ENCODE measurements at places on chromosomes 4 and X.

GRCh38 chr4:85180533-85180932 is 214.0 kb upstream of the WDFY3 start:
- no peak for DNase-seq

DNA sequence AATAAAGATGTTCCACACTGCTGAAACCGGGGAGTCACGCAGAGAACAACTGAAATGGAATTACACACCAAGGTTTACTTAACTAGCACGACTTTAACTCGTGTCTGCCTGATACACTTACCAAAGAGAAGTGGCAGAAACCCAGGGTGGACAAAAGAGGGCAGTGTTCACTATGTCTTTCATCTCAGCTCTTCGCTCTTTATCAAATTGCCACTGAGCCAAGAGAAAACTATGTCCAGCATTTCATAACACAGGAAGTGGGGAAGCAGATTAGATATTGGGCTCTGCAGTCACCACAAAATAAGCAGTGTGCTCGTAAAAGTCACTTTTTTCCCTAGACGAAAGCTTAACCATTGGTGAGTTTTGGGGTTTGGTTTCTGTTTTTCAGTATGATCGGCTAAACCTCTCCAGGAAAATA is 155.7 kb downstream of the CHIC2 start:
- DNase-seq: peak; percentile 68

DNA sequence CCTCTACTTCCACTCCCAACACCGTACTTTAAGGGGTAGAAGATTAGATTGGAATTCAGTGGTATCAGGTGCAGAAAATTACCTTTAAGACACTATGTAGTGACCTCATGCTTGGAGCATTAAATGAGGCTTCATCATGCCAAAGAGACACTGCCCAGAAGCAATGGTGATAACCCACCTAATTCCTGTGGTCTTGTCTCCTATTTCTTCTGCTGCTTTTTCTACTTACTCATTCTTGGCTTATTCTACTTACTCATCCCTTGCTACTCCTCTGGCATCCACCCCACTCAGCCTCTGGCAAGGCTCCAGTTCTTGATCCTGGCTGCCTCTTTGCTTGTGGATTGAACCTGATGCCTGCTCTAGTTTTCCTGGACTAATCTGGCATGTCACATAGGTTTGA is 62.3 kb upstream of the ADAMTS3 start:
- DNase-seq: no peak

- DNase-seq: no peak
Observed at GRCh38 chrX:155718972-155719586, 106.3 kb upstream of the TMLHE start.

DNA sequence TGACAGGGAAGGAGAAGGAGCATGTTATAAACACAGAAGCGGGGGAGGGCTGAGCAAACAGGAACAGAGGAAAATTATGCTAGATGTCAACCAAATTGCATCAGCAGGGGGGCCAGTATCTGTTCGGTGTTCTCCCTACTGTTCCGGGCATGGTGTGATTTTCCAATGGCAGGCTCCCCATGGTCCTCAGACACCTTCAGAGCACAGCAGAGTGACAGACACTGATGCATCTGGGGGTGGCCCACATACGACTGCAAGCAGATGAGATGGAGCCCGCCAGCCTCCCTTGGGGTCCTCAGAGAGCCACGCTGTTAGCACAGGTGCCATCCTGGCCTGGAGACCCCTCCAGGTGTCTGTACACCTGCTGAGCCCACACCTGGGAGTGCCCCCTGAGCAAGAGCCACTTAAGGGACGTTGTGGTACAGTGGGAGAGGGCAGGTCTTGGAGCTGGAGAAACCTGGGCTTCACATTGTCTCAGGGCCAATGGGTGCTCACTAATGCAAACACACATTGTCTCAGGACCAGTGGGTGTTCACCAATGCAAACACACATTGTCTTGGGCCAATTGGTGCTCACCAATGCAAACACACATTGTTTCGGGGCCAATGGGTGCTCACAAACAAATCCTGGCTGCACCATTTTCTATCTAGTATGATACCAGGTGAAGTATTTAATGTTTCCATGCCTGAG is 95.4 kb downstream of the SLC2A9 start:
- DNase-seq: no peak

DNA sequence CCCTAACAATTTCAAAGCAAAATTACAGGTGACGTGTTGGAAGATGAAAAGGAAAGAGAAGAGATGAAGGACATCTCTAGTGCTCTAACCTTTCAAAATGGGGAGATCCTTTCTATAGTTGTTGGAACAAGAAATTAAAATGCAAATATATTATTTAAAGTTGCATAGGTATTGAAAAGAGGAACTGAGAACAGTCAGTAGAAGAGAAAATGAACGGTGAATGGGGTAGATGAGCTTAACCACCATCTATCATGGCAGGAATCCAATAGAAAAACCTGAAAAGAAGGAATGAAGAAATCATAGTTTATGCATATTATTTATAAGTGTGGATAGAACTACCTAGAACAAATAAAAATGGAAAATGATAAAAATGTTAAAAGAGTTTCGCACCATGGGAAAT is 42.0 kb downstream of the ANXA5 start:
- no peak for DNase-seq

DNA sequence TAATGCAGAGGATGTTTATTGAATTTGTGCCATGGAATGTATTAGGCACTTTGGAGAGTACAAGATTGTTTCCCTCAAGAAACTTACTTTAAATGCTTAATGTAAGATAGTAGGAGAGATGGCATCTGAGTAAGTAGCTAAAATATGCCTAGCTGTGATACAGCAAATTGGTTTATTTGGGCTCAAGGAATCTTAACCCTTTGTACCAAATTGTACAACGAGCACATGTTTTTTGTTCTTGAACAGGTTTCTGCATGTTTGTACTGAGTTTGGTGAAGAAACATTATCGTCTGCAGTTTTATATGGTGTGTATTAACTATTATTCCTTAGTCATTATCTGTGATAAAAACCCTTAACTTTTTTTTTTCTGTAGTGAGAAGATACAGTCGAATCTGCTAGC is 48.6 kb downstream of the CDS1 start:
- no peak for DNase-seq

DNA sequence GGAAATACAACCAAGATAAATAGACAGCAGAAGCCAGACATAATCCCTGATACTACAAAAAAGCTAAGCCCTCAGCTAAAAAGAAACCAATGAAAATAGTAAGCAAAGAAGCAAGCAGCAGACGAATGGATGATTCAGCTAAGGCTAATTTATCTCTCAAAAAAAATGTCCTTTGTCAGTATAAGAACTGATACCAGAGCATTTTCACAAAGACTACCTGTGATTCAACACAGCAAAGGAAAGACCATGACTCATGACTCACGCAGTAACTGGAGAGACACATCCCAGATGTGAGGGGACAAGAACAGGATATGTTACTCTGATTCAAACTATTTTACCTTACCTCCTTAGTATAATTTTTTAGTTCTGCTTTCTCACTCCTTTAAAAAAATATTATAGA is 22.7 kb upstream of the TMPRSS11F start:
- DNase-seq: no peak

- no peak for DNase-seq
Observed at GRCh38 chrX:101803451-101803850, 128.4 kb downstream of the ZMAT1 start.

- DNase-seq: no peak
Observed at GRCh38 chr4:137702512-137702911, 170.2 kb upstream of the PCDH18 start.

- DNase-seq: peak; percentile 37
Observed at GRCh38 chrX:23554304-23554703, 113.0 kb upstream of the PRDX4 start.

- no peak for DNase-seq
Observed at GRCh38 chr4:952881-953573, 20.3 kb downstream of the DGKQ start.

GRCh38 chrX:53441531-53442321 is 7.6 kb upstream of the HSD17B10 start:
- peak; percentile 85 for DNase-seq

DNA sequence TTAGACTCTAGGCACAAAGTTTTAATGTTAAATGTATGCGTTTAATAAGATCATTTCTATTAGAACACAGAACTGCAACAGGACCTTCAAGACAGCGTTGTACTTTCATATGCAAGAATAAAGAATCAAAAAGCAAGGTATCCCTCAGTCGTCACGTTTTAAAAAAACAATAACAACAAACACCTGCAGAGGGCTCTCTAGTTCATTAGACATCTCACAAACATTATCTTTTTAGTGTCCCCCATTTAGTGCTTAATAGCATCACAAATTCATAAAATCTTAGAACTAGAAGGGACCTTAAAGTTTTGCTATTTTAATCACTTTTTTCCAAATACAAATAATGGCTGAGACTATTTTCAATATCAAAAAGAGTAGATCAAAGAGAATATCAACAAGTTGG is 236.6 kb downstream of the DCHS2 start:
- DNase-seq: no peak

- DNase-seq: no peak
Observed at GRCh38 chr4:17781300-17782287, at the start of gene FAM184B. Gene FAM184B, minus strand, starts transcription at chr4:17781621. Its CDS starts 322 bp downstream, at chr4:17781299.

DNA sequence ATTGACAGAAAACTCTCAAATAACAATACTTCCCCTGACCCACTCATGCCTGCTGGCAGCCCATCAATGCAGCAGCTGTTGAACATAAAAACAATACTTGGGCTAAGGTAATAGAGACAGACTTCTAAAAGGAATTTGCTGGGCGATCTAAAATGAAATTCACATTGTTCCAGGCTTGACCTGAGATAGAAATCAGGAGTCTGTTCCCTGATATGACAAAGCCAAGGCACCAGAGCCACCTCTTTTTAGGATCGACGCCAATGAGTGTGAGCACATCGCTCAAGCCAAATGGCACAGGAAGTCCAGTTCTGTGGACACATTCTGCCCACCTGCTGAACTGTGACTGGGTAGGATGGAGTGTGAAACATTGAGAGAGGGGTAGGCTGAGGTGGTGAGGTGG is 4.9 kb downstream of the SEPTIN11 start:
- no peak for DNase-seq

DNA sequence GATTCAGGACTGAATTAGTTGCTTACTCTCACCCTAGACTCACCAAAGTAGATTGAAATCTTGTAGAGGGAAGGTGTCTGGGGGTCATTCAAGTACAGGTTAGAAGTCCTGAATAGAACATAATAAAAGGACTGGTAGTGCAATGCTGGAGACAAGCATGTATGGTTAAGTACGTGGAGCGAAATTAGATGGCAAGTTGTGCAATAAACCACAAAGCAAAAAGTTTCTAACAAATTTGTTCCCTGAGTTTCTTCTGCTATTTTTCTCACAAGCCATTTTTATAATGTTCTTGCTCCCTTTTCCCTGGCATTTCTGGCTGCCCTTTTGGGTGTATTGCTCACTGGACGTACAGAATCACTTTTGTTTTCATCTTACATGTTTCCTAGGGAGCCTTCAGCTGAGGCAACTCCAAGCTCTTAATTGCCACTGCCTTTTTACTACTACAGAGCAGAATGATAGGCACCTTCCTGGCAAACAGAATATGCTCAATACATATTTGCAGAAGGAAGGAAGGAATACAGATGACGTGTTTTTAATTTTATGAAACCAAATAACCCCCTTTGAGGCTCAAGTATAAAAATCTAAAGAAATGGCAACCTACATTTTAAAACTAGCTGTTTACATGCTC is 23.4 kb downstream of the LANCL3 start:
- no peak for DNase-seq

- DNase-seq: no peak
Observed at GRCh38 chr4:89469516-89469915, 161.9 kb upstream of the GPRIN3 start.

DNA sequence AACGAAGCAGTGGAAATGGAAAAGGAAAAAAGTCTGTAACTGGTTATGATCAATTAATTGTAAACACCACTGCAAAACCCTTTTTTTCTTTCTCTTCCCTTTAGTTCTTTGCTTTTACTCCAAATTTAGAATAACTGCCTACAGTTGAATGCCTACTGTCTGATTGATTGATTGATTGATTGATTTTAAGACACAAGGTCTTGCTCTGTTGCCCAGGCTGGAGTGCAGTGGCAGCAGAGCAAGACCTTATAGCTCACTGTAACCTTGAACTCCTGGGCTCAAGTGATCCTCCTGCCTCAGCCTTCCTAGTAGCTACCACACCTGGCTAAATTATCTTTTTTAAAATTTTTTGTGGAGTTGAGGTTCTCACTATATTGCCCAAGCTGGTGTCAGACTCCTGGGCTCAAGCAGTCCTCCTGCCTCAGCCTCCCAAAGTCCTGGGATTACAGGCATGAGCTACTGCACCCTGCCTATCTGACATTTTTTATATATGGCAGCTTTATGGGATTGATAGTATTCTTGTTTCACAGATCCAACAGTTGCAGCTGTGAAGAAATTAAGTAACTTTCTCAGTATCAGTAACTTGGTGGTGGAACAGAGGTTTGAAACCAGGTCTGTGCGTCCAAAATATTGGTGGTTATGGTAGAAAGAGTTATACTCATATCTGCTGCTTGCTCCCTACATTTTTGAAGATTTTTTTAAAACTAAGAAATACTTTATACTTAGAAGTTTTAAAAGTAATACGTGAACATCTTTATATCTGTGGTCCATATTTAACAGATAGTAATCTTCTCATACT is 12.4 kb downstream of the UBE2K start:
- DNase-seq: no peak

- DNase-seq: no peak
Observed at GRCh38 chr4:77145842-77146185, 11.2 kb upstream of the CCNG2 start.

DNA sequence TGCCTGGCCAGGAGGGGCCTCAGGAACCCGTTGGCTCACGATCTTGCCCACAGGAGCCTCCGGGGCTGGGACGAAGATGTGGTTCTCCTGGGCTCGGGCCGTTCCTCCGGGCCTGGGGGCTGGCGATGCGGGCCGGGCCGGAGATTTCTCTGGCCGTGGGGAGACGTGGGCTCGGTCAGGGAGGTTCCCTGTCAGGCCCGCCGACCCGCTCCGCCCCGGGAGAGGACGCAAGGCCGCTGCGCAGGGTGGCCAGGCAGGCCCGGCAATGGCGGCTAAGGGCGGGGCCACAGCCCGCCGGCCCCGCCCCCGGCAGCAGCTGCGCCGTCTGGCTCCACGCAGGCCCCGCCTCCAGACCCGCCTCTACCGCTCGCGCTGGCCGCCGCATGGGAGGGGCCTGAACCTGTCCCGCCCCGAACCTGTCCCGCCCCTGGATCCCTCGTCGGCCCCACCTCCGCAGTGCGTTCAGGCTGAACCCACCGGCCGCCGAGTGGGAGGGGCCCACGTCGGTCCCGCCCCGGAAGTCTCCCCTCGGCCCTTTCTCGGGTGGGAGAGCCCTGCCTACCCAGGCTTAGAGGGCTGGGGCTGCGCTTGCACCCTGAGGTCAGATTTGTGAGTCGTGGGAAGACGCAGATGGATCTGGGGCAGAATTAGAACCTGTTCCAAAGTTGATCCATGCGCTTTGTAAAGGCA is at the start of gene FAM3A:
TSS of gene FAM3A (minus strand) at position 267 of the 690 bp plus-strand sequence. CDS start 460 bp downstream, outside the sequence.
- DNase-seq: peak; percentile 87

DNA sequence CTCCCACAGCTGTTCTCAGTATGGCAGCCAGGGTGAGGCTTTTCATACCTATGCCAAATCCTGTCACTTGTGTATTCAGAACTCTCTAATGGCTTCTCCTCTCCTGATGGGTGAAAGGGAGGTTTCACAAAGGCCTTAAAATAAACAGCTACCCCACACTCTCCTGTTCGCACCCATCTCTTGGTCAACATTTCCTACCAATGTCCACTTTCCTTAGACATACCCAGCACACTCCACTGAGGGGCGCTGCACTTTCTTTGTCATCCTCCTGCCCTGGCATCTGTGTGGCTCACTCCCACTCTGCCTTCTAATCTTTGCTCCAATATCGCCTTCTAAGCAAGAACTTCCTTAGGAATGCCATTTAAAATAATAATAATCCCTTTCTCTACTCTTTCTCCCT is 313.3 kb downstream of the PPP3CA start:
- DNase-seq: no peak

Measured in SK-N-DZ (cell line).